ENCODE measurements at places on chromosomes 11 and 22. TPM values are rescaled to one million over a fixed set of nuclear protein-coding genes. Genes with fewer than 3 reads are reported as not detected.

DNA sequence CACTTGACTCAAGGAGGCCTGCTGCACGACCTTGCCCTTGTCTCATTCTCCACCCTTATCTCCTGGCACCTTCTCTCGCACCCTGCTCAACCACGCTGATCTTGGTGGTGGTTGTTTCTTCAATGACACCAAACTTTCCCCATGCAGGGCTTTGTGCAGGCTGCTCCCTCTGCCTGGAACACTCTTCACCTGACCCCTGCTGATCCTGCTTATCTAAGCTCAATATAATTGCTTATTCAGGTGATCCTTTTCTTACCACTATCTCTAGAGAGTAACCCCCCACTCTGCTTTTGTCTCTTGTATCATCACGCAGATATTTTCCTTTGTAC lies 604.4 kb downstream of the BUD13 start:
- H3K36me3 ChIP-seq: no peaks in the 10 kb centered on the region
- no peaks in the 10 kb centered on the region for H3K27me3 ChIP-seq
- no peak overlapping the region for H3K27ac ChIP-seq
- no peak overlapping the region for H3K4me3 ChIP-seq

GRCh38 chr22:42179616-42180015 lies 49.0 kb upstream of the CYP2D6 start:
- H3K4me1 ChIP-seq: peaks cover 3% of the 10 kb centered on the region
- no peaks in the 10 kb centered on the region for H3K27me3 ChIP-seq
- no peak for DNase-seq

- H3K27ac ChIP-seq: peak overlapping the region; percentile 98
- no peaks in the 10 kb centered on the region for H3K27me3 ChIP-seq
- DNase-seq: no peak
- H3K4me1 ChIP-seq: peaks cover 53% of the 10 kb centered on the region
- H3K36me3 ChIP-seq: no peaks in the 10 kb centered on the region
Observed at GRCh38 chr22:46039535-46039934, 62.6 kb upstream of the WNT7B start.

- H3K4me3 ChIP-seq: no peak overlapping the region
- peaks cover 13% of the 10 kb centered on the region for H3K4me1 ChIP-seq
- H3K27me3 ChIP-seq: no peaks in the 10 kb centered on the region
- DNase-seq: no peak
- H3K36me3 ChIP-seq: no peaks in the 10 kb centered on the region
Observed at GRCh38 chr22:38921806-38922205, 35.6 kb upstream of the APOBEC3A start.

DNA sequence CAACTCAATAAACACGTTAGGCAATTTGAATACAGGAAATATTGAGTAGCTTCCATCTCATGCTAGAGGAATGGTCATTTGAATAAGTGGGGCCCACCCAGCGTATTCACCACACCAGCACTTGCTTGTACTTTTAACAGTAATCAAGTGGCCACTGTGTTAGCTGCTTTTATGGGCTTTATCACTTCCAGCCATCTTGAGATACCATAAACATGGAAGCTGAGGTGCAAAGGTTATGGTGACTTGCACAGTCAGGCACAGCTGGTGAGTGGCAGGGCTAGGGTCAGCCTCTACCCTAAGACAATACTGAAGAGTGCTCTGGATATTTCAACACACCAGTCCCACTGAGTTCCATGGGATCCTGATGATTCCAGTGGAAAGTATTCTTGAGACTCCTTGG lies 6.7 kb downstream of the JOSD1 start:
- H3K4me3 ChIP-seq: no peak overlapping the region
- H3K27ac ChIP-seq: no peak overlapping the region
- H3K27me3 ChIP-seq: no peaks in the 10 kb centered on the region
- H3K4me1 ChIP-seq: peaks cover 24% of the 10 kb centered on the region
- no peaks in the 10 kb centered on the region for H3K36me3 ChIP-seq

GRCh38 chr11:3710485-3711259 lies 39.5 kb upstream of the CHRNA10 start:
- H3K4me1 ChIP-seq: peaks cover 57% of the 10 kb centered on the region
- H3K4me3 ChIP-seq: no peak overlapping the region
- peak overlapping the region; percentile 84 for H3K27ac ChIP-seq
- H3K36me3 ChIP-seq: peaks cover 14% of the 10 kb centered on the region
- no peak for DNase-seq
- no peaks in the 10 kb centered on the region for H3K27me3 ChIP-seq

DNA sequence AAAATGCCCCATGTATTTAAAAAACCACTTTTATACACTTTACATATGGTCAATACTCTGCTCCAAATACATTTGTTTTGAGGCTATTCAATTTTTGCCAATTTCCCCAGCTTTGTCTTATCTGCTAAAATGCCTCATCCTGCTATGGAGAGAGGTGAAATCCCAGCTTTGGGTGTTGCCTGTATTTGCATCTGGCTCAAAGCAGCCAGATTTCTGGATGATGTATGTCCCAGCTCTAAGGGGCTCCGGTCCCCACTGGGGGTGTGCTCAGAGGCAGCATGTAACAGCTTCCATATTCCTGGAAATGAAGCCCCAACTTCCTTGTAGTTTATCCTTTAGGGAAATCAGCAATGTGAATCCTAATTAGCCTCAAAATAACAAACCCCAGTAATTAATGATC lies 59.5 kb downstream of the WT1 start:
- no peaks in the 10 kb centered on the region for H3K27me3 ChIP-seq
- no peaks in the 10 kb centered on the region for H3K4me1 ChIP-seq
- H3K36me3 ChIP-seq: no peaks in the 10 kb centered on the region
- no peak for DNase-seq
- H3K27ac ChIP-seq: no peak overlapping the region

DNA sequence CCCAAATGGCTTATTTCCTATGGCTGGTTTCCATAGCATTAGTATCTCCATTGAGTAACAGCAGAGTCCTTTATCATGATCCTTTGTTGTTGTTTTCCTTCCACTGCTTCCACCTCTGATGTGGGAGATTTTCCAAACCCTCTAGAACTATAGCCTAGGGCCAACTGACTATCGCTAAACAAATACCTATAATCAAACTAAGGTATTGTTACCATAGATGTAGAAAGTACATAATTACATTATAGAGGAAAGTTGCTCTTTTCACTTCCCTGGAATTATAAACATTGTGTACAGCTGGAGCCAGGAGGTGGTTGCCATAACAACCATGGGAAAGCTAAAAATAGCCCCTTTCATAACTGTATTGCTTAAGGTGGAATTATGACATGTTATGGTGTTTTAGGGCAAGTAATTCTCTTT lies 47.0 kb upstream of the ALKBH3 start:
- no peak for DNase-seq
- peaks cover 51% of the 10 kb centered on the region for H3K4me1 ChIP-seq
- H3K36me3 ChIP-seq: no peaks in the 10 kb centered on the region
- H3K27me3 ChIP-seq: no peaks in the 10 kb centered on the region
- no peak overlapping the region for H3K27ac ChIP-seq

DNA sequence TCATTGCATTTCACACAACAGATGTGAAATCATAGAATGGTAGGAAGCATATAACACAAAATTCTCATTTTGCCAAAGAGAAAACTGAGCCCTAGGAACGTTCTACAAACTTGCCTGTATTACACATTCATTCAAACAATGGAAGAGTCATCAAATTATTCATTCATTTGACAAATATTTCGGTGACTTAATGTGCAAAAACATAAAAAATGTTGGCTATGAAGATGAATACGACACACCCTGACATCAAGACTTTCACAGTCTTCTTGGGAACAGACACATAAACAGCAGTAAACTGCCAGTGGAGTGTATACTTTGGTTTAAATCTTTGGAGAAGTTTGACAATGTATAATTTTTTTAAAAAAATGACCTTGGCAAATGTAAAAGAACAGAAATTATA lies 20.4 kb upstream of the C11orf87 start:
- H3K4me3 ChIP-seq: no peak overlapping the region
- no peaks in the 10 kb centered on the region for H3K36me3 ChIP-seq
- H3K4me1 ChIP-seq: no peaks in the 10 kb centered on the region
- DNase-seq: no peak
- H3K27me3 ChIP-seq: no peaks in the 10 kb centered on the region
- H3K27ac ChIP-seq: no peak overlapping the region

DNA sequence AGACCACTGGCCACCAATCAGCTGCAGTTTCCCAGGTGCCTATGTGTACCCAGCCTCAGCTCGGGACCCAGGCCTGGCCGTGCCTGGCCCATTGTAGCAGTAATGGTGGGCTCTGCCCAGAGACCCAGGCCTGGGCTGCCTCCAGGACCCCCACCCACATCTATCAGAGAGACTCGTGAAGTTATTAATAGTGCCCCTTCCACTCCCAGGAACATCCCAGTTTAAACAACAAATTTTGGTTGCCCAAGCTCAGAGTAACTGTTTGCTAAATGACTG lies 42.5 kb downstream of the IGLL5 start:
- H3K4me3 ChIP-seq: no peak overlapping the region
- DNase-seq: no peak
- no peaks in the 10 kb centered on the region for H3K36me3 ChIP-seq
- H3K27ac ChIP-seq: no peak overlapping the region
- H3K4me1 ChIP-seq: no peaks in the 10 kb centered on the region
- no peaks in the 10 kb centered on the region for H3K27me3 ChIP-seq

GRCh38 chr11:35458846-35459245 lies 39.5 kb upstream of the SLC1A2 start:
- no peak overlapping the region for H3K27ac ChIP-seq
- no peak for DNase-seq
- no peak overlapping the region for H3K4me3 ChIP-seq
- H3K36me3 ChIP-seq: no peaks in the 10 kb centered on the region
- no peaks in the 10 kb centered on the region for H3K27me3 ChIP-seq

- peaks cover 18% of the 10 kb centered on the region for H3K4me1 ChIP-seq
- H3K4me3 ChIP-seq: peak overlapping the region; percentile 59
- DNase-seq: no peak
- no peak overlapping the region for H3K27ac ChIP-seq
- H3K27me3 ChIP-seq: peaks cover 21% of the 10 kb centered on the region
- no peaks in the 10 kb centered on the region for H3K36me3 ChIP-seq
Observed at GRCh38 chr22:20435436-20436306, 2.0 kb downstream of the SCARF2 start.

DNA sequence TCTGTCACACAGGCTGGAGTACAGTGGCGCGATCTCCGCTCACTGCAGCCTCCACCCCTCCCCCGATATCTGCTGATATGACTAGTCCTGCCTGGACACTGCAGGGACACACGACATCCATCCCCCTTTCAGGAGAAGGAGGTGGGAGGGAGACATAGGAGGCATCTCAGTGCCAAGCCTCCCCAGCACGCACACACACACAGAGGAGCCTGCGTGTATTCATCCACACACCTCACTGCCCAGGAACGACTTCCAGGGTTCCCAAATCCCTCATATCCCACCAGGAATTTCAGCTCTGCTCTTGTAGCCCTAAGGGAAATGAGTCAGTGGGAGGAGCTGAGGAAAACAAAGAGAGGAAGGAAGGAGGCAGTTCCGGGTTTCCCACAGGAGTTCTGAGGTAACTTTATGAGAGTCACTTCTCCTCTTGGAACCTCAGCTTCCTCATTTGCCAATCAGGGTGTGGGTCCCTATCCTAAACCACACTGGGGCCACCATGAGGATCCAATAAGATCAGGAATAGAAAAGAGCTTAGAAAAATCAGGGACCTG lies 37.2 kb upstream of the ACER3 start:
- no peak overlapping the region for H3K4me3 ChIP-seq
- H3K4me1 ChIP-seq: no peaks in the 10 kb centered on the region
- peak overlapping the region; percentile 66 for H3K27ac ChIP-seq
- no peaks in the 10 kb centered on the region for H3K36me3 ChIP-seq
- no peaks in the 10 kb centered on the region for H3K27me3 ChIP-seq

- no peak for DNase-seq
- no peaks in the 10 kb centered on the region for H3K27me3 ChIP-seq
- H3K4me1 ChIP-seq: peaks cover 6% of the 10 kb centered on the region
- no peak overlapping the region for H3K27ac ChIP-seq
- no peak overlapping the region for H3K4me3 ChIP-seq
Observed at GRCh38 chr11:87125257-87125656, 87.5 kb downstream of the TMEM135 start.

CCDC73 gene
- not detected for total RNA-seq

ZNF280B gene
- 0.41 TPM for total RNA-seq

SCUBE1 gene
- total RNA-seq: 0.51 TPM

PRR33 gene
- total RNA-seq: 1.7 TPM

CTSW gene
- 0.20 TPM for total RNA-seq

OSBP gene
- total RNA-seq: 40.5 TPM

CNGA4 gene
- total RNA-seq: not detected

MYO7A gene
- 1.6 TPM for total RNA-seq

DDI1 gene
- not detected for total RNA-seq

PHLDA2 gene
- total RNA-seq: 1.4 TPM
